ENCODE measurements at places on chromosomes 2 and 18. TPM values are rescaled to one million over a fixed set of nuclear protein-coding genes. Genes with fewer than 3 reads are reported as not detected.
A peak's percentile ranks its signal among the peaks of the same experiment; 100 is the strongest.

- no peaks in the 10 kb centered on the region for H3K36me3 ChIP-seq
- no peak for DNase-seq
- no peak overlapping the region for H3K27ac ChIP-seq
- no peaks in the 10 kb centered on the region for H3K27me3 ChIP-seq
- no peaks in the 10 kb centered on the region for H3K4me1 ChIP-seq
Observed at GRCh38 chr2:143030127-143030526, 99.1 kb upstream of the ARHGAP15 start.

Gene FRZB
- total RNA-seq: 12.8 TPM

- H3K36me3 ChIP-seq: no peaks in the 10 kb centered on the region
- H3K4me3 ChIP-seq: no peak overlapping the region
- H3K27me3 ChIP-seq: no peaks in the 10 kb centered on the region
- no peak overlapping the region for H3K27ac ChIP-seq
Observed at GRCh38 chr18:13889671-13890070, 25.7 kb downstream of the MC2R start.

DNA sequence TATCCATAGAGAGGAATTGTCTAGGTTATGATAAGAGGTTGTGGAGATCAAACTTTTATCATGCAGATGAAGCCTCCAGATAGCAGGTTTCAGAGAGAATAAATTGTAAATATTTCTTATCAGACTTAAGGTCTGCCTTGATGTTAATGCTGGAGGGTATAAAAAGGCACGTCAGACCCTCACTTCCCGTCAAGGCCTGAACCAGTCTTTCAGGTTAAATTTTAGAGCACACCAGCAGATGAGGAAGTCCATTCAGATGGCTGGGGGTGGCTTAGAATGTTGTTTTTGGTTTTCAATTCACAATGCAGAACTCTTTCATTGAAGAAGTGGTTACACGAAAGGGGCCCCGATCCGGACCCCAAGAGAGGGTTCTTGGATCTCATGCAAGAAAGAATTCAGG, 144.4 kb upstream of the FBXO11 start:
- DNase-seq: no peak
- H3K27me3 ChIP-seq: no peaks in the 10 kb centered on the region
- no peaks in the 10 kb centered on the region for H3K36me3 ChIP-seq
- no peak overlapping the region for H3K4me3 ChIP-seq

Gene KHK
- total RNA-seq: 20.3 TPM

DNA sequence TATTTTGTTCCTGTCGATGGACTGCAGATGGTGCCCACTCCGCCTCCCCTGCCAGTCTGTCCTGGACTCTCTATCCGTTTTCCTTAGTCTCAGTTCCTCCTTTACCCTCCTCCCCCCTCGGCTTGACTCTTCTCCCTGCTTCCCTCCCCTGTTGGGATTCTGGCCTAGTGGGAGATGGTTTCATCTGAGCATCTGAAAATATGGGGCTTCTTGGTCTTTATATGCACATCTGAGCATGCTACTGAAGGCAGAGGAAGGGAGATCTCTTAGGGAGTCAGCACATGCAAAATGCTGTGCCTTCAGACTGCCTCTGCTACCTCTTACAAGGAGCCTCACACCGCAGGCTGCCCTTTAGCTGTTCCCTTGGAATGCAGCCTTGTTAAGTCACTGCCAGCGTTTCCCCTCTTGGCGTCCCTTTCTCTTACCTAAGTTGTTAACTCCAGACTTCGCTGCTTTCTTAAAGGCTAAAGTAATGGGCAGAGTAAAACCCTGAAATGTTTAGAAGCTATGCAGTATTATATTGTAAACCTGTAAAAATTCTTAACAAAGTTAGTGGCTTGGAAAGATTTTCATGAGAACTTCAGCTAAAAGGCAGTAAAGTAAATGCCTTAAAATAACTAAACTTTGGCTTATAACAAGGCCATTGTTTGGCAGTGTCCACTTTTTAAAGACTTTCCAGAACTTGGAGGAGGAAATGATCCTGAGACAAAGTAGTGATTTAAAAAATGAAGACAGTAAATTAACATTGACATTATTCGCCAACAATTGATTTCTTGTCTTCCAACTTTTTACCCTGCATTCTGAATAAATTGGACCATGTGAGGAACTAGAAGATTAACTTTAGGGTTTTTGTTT, 49.8 kb downstream of the LDLRAD4 start:
- no peaks in the 10 kb centered on the region for H3K27me3 ChIP-seq
- no peak overlapping the region for H3K4me3 ChIP-seq
- DNase-seq: no peak
- no peaks in the 10 kb centered on the region for H3K36me3 ChIP-seq
- H3K27ac ChIP-seq: no peak overlapping the region
- no peaks in the 10 kb centered on the region for H3K4me1 ChIP-seq

GRCh38 chr2:84243788-84244733, 215.0 kb downstream of the SUCLG1 start:
- H3K36me3 ChIP-seq: no peaks in the 10 kb centered on the region
- no peak overlapping the region for H3K27ac ChIP-seq
- no peaks in the 10 kb centered on the region for H3K4me1 ChIP-seq

Gene SIGLEC15
- not detected for total RNA-seq

DNA sequence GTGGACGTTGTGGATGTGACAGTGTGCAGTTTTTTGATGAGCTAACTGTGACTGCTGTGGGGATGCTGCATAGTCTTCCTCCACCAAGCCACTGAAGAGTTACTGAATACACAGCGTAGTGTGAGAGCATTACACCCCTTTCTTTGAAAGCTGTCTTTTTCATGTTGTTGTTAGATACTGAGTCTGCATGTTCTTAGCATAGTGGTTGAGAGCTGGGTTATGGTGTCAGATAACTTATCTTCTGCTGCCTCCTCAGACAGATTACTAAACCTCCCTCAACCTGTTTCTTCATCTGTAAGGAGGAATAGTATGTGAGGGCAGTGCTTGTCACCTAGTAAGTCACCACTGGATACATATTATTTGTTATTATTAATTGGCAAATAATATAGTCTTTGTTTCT, 63.2 kb downstream of the CEP192 start:
- no peak overlapping the region for H3K27ac ChIP-seq
- H3K4me3 ChIP-seq: no peak overlapping the region
- H3K4me1 ChIP-seq: no peaks in the 10 kb centered on the region
- H3K36me3 ChIP-seq: peaks cover 13% of the 10 kb centered on the region

Gene SLC16A14
- 7.9 TPM for total RNA-seq

DNA sequence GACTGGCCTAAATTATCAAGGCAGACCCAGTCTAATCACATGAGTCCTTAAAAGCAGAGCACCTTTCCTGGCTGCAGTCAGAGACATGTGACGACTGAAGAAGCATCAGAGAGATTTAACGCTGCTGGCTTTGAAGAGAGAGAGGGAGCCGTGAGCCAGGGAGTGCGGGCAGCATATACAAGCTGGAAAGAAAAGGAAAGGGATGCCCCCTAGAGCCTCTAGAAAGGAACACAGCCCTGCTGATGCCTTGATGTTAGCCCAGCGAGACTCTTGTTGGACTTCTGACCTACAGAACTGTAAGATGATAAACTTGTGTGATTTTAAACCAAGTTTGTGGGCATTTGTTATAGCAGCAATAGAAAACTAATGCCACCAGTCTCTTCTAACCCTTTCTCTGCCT, 58.1 kb downstream of the HEATR5B start:
- H3K4me1 ChIP-seq: no peaks in the 10 kb centered on the region
- no peak overlapping the region for H3K4me3 ChIP-seq
- peaks cover 7% of the 10 kb centered on the region for H3K36me3 ChIP-seq
- H3K27me3 ChIP-seq: no peaks in the 10 kb centered on the region
- no peak overlapping the region for H3K27ac ChIP-seq

GRCh38 chr2:95165030-95165370, 609 bp upstream of the ZNF2 start:
- H3K4me1 ChIP-seq: peaks cover 7% of the 10 kb centered on the region
- no peaks in the 10 kb centered on the region for H3K36me3 ChIP-seq
- H3K27ac ChIP-seq: peak overlapping the region; percentile 89

- DNase-seq: peak; percentile 4
- H3K4me3 ChIP-seq: no peak overlapping the region
- no peaks in the 10 kb centered on the region for H3K4me1 ChIP-seq
- no peaks in the 10 kb centered on the region for H3K36me3 ChIP-seq
- H3K27ac ChIP-seq: no peak overlapping the region
- H3K27me3 ChIP-seq: no peaks in the 10 kb centered on the region
Observed at GRCh38 chr2:30769891-30770462, 37.3 kb downstream of the CAPN13 start.

DNA sequence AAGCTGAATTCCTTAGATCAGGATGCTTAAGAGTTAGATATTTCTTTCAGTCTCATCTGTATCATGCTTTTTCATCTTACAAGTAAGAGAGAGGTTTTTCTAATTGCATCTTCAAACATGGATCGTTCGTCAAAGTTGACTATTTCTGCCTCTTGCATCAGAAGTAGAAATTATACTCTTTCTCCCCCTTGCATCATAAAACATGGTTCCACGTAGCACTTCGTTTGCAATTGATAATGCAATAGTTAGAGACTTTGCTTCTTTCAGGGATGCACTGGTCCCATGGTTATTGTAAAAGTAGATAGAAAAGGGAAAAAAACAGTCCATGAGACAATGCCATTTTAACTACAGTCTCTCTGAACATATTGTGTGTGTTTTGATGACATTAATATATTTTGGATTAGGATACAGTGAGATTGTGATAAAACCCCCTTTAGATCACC, 75.1 kb upstream of the PARD3B start:
- no peaks in the 10 kb centered on the region for H3K4me1 ChIP-seq
- H3K4me3 ChIP-seq: no peak overlapping the region
- no peak overlapping the region for H3K27ac ChIP-seq
- no peaks in the 10 kb centered on the region for H3K27me3 ChIP-seq
- DNase-seq: no peak

Gene FLACC1
- 2.1 TPM for total RNA-seq

Gene MEP1B
- total RNA-seq: 1.8 TPM

Gene ARHGAP15
- total RNA-seq: 3.7 TPM

DNA sequence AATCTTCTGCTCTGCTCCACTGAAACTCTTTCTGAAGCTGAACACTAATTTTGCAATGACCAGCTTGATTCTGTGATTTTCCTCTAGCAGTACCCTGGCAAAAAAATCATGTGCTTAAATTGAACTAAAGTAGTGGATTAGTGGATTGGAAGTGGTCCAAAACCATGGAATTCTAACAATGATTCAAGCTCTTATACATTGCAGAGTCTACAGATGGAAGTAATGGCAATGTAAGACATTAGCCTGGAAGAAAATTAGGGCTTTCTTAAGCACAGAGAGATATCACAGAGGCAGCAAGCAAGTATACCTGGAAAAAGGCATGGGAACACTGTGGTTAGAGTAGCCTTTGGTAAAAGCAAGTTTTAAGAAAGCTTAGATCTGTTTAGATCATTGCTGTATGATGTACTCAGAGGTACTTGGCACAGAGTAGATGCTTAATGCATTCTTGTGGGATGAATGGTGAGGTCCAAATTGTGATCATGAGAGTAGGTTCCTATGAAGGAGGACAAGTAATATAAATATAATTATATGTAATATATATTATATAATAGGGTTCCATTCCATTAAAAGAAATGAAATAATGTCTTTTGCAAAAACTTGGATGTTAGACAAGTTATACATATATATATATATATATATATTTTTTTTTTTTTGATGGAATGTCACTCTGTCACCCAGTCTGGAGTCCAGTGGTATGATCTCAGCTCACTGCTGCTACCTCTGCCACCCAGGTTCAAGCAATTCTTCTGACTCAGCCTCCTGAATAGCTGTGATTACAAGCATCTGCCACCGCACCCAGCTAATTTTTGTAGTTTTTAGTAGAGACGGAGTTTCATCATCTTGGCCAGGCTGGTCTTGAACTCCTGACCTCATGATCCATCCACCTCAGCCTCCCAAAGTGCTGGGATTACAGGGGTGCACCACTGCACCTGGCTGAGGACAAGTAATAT, 172.2 kb upstream of the SCN7A start:
- no peaks in the 10 kb centered on the region for H3K36me3 ChIP-seq
- no peak overlapping the region for H3K4me3 ChIP-seq
- H3K4me1 ChIP-seq: no peaks in the 10 kb centered on the region
- DNase-seq: no peak

- H3K36me3 ChIP-seq: no peaks in the 10 kb centered on the region
- H3K27me3 ChIP-seq: no peaks in the 10 kb centered on the region
- no peak overlapping the region for H3K27ac ChIP-seq
- peaks cover 4% of the 10 kb centered on the region for H3K4me1 ChIP-seq
- no peak overlapping the region for H3K4me3 ChIP-seq
Observed at GRCh38 chr2:120066800-120067547, 54.1 kb downstream of the EPB41L5 start.

DNA sequence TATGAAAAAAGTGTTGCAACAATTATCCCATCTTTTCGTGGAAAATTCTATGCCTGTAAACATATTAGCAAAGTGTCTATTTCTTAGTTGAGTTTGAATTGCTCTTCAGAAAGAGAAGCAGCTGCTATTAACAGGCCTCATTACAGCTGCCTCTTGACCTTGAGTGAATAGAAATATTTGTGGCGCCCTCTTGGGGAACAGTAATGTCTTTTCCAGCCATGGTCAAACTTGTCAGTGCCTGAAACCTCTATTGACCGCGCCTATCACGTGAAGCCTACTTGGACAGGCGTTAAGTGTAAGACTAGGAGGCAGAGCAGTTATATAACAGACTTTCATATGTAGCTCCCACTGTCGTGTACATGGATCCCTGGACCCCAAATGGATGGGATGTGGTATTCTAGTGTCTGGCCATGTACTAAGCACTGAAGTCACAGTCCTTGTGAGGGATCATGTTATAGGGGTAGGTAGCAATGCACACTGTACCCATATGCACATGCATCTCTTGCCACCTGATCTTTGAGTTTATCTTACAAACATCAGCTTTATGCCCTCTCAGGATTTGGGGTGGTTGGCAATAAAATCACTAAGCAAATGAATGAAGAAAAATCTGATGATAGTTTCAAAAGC, 245.0 kb downstream of the PTGR3 start:
- H3K27me3 ChIP-seq: no peaks in the 10 kb centered on the region
- no peak overlapping the region for H3K27ac ChIP-seq
- H3K4me1 ChIP-seq: no peaks in the 10 kb centered on the region
- no peaks in the 10 kb centered on the region for H3K36me3 ChIP-seq
- DNase-seq: peak; percentile 33
- H3K4me3 ChIP-seq: no peak overlapping the region

Gene DIPK1C
- total RNA-seq: 0.24 TPM

DNA sequence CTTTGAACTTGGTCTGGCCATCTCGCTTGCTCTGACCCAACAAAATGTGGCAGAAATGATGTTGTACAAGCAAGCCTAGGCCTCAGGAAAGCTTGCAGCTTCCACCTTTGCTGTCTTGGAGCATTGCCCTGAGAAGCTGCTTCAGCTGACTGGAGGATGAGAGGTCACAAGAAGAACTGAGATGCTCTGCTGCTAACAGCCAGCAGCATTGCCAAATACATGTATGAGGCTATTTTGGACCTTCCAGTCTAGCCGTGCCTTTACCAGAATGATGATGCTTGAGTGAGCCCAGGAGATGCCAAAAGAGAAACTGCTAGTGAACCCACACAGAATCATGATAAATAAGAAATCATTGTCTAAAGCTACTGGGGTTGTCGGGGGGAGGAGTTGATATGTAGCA, 13.2 kb upstream of the ITGAV start:
- DNase-seq: no peak
- no peaks in the 10 kb centered on the region for H3K4me1 ChIP-seq
- H3K4me3 ChIP-seq: no peak overlapping the region
- H3K36me3 ChIP-seq: no peaks in the 10 kb centered on the region
- no peak overlapping the region for H3K27ac ChIP-seq

GRCh38 chr2:1632002-1632348, 112.3 kb downstream of the PXDN start:
- peak overlapping the region; percentile 68 for H3K27ac ChIP-seq
- DNase-seq: peak; percentile 55
- no peaks in the 10 kb centered on the region for H3K4me1 ChIP-seq
- no peak overlapping the region for H3K4me3 ChIP-seq
- no peaks in the 10 kb centered on the region for H3K27me3 ChIP-seq
- no peaks in the 10 kb centered on the region for H3K36me3 ChIP-seq

Gene ACTR2
- total RNA-seq: 406 TPM

Gene MGAT4A
- 125 TPM for total RNA-seq

Data from colonic mucosa (tissue), 4 donors.